ENCODE measurements at places on chromosomes 3 and 15.

DNA sequence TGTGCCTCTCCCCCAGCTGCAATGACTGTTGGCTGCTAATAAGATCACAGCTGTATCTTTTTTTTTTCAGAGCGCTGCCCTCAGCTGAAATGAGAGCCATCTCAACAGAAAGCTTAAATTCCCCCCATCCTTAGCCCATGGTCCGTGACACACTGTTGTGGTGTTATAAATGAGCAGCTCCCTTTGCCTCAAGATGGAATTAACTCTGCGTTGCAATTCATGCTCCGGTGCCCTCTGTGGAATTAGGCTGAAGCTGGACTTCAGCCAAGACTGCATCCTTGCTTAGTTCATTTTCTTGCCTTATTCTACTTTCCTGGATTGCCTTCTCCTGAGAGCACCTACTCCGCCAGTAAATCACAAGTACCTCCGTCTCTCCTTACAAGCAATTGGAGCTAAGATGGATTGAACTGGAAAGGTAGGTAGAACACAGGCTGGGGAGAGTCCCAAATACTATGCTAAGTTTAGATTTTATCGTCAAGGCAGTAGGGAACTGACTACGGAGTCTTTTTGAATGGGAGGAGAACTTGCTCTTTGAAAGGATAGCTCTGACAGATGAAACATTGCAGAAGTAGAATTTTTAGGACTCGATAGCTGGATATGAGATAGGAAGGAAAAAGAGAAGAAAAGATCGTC lies 39.0 kb upstream of the THRB start:
- no peak for DNase-seq

DNA sequence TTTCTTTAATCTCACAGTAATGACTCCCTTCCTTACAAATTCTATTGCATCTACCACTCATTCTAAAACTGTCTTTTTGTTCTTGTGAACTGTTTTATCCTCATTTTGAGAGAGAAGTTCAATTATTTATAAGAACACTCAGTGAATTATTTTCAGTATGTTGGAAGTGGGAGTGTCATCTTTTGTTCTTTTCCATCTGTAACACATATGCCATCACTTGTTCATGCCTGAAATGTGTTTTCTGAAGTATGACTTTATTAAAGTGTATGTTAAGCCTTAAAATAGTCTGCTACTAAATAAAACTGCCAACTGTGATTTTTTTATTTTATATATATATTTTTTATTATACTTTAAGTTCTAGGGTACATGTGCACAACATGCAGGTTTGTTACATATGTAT lies 623.0 kb upstream of the CBLB start:
- no peak for DNase-seq

DNA sequence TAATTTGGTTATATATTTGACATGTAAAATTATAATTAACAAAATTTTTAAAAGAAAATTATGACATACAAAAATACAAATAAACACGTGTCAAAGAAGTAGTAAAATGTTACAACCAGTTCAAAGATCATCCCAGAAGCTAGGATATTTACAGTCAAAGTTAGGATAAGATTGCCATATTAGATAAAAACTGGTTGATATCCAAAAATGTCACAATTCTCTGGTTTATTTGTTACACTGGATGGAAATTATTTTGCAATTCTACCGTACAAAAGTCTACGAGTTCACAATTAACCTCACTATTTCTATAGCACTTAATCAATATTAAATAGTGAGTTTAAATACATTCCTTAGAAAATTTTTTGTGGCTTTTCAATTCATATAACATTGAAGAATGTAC lies 673.8 kb downstream of the GBE1 start:
- no peak for DNase-seq

- DNase-seq, result no peak
Observed at GRCh38 chr3:88248658-88249057, 98.9 kb downstream of the C3orf38 start.

DNA sequence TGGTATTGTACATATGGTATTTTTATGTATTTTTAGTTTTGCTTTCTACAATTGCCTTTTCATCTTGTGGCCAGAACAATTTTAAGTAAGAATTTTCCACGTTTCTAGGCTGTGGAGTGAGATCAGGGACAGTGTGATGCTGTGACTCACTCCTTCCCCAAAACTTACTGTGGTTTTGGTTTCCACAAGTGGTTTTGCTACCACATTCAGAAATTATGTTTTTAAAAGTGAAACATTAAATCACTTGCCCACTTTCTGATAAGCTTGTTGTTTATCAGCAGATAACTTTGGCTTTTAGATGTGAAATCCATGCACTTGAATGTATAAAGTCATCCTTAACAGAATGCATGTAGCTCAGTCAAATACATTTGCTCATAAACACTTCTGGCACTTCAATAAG lies 192.2 kb upstream of the THRB start:
- DNase-seq, result no peak

GRCh38 chr3:167882057-167882667 lies 146.6 kb downstream of the SERPINI1 start:
- peak; percentile 70 for DNase-seq

DNA sequence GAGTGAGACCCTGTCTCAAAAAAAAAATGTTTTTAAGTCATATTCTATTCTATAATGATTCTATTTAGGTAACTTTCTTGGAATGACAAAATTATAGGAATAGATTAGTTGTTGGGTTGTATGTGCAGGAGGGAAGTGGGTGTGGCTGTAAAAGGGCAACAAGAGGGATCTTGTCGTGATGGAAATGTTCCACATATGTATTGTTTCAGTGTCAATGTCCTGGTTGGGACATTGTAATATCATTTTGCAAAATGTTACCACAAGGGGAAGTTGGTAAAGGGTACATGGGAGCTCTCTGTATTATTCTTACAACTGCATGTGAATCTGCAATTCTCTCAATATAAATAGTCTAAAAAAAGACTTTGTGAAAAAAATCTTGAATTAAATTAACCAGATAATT lies 14.3 kb upstream of the ABHD5 start:
- no peak for DNase-seq

- no peak for DNase-seq
Observed at GRCh38 chr15:72233769-72234168, 2.8 kb upstream of the PKM start.

Measured in NCI-H1092 treated with DMSO at 0.1 percent for 48 hours (cell line).